ENCODE measurements at places on chromosomes 13 and 19.
A peak's percentile ranks its signal among the peaks of the same experiment; 100 is the strongest.

GRCh38 chr13:84645196-84646012, 763.1 kb upstream of the SLITRK1 start:
- no peak for DNase-seq

GRCh38 chr19:6890938-6891337, 3.6 kb downstream of the ADGRE1 start:
- peak; percentile 38 for DNase-seq

- DNase-seq = no peak
Observed at GRCh38 chr19:16104722-16105121, 7.0 kb upstream of the RAB8A start.

DNA sequence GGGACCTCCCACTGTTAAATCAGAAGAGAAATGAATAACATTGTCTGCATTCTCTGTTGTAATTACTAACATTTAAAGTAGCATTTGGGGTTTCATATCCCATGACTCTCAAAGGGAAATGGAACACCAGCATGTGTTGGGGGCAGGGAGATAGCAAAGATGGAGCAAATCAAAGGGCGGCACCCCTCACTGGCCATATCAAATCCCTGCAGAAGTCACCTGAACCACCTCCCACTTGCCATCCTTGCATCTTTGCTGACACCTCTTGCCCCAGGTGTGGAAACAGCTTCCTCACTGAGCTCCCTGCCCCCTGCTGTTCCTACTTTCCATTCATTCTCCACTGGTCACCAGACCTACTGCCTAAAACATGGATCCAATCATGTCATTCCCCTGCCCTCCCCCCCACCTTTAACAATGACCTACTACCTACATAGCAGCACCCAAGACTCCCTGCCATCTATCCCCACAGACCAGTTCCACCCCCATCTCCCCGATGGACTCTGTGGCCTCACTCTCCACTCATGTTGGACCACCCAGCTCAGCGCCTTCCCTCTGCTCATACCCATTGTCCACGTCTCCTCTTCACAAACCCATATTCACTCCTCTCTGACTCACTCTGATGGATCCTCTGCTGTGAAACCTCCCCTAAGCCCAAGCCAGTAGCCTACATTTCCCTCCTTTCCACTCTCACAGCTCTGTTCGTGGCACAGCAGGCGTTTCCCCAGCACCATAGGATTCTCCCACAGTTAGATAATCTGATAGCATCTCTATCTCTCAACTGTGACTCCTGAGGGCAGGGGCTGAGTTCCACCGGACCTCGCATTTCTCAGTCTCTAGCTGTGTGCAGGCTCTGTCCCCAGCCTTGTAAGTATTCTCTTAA, 55.9 kb downstream of the DLEU7 start:
- DNase-seq = no peak

GRCh38 chr19:54063350-54064116, at the start of gene VSTM1:
Gene VSTM1, minus strand, starts transcription at chr19:54063897. Its CDS starts 120 bp downstream, at chr19:54063777.
- no peak for DNase-seq

GRCh38 chr13:25406377-25406776, 34.6 kb downstream of the ATP8A2 start:
- no peak for DNase-seq

DNA sequence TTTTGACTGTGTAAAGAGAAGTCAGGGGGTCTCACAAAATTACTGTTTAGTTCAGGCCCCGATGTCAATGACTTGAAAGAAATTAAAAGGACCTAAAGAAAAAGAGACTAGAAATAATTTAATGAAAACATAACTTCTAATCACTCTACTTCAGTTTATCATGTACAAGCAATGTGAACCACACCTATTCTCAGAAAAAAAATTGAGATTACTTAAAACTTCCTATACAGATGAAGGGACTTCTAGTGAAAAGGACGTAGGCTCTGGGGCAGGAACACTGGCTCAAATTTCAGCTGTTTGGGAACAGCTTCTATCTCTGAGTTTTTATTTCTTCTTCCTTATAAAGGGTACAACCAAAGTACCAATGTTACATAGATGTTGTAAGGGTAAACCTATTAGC, 38.0 kb downstream of the TPT1 start:
- no peak for DNase-seq

DNA sequence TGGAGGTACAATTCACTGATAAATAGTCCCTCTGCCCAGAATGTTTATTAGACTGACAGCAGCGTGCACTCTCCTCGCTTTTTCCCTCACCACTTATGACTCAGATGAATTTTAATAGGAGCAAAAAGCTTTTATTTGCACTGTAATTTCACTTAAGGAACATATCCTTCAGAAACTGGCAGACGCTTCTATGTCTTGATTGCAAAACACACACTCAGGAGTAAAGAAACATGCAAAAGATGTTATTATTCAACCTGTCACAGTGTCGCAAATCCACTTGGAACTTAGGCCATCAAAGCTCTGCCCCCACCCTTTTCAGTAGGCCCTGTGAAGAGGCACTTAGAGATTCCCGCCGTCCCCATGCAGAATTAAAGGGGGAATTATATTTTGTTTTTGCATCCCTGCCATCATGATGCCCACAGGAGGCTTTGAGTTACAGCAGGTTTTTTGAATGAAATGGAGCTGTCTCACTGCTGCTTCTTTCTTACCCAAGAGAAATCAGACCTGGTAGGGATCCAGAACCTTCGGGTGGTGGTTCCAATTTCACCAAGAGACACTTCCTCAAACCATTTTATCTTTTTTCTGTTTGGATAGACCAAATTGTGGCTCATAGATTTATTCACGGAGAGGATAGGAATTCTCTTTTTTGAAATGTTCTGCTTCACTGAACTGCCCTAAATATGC, 74.5 kb downstream of the GGACT start:
- no peak for DNase-seq

- DNase-seq = no peak
Observed at GRCh38 chr19:58328999-58329398, 2.2 kb downstream of the ZSCAN22 start.

DNA sequence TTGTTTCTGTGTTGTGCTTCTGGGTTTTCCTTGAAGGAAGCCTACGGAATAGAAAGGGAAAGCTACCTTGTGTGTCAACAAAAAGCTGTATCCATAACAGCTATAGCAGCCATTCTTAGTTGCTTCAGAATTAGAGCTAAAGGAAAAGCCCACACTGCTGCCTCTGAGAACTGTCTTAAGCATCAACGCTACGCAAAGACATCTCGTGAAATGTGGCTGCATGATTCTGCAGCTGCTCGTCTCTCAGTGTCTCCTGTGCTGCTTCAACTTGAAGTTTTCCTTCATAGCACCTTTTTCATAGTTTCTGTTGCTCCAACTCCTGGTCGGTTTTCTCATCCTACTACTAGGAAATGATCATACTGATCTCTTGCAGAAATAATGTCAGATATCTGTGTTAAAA, 140.9 kb upstream of the MAB21L1 start:
- DNase-seq = no peak

GRCh38 chr19:27858981-27859581, 1353.9 kb downstream of the UQCRFS1 start:
- no peak for DNase-seq

- DNase-seq = no peak
Observed at GRCh38 chr13:45162821-45163220, 38.0 kb downstream of the KCTD4 start.

GRCh38 chr13:40031031-40031430, 375.6 kb downstream of the COG6 start:
- no peak for DNase-seq

DNA sequence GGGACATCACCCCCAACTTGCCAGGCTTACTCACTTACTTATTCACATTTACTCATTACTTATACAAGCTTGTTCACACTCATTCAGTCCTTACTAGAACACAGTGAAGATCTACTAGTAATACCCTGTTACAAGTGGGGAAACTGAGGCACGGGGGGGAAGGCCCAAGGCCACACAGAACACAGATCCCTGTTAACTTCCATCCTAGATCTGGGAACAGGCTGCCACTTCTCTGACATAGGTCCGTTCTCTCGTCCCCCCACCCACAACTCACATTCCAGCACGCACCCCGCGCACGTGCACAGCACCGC, 1.5 kb upstream of the NRTN start:
- no peak for DNase-seq

DNA sequence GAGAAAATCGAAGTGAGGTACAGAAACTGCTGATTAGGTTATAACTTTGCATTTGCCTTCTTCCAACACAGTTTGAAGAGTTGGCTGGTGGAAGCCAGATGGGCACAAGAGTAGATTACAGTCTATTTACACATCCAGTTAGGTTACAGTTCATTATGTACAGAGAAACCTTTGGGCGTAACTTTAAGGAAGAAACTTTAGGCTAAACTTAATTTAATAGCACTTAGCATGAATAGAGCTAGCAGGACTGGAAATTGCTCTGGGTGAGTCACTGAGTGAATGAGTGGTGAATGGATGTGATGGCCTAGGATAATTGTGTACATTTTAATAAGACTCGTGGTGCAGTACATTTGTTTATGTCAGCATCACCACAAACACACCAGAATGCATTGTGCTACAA, 62.9 kb upstream of the KLHL1 start:
- DNase-seq = no peak

- DNase-seq = no peak
Observed at GRCh38 chr13:23288995-23289394, 108.2 kb downstream of the SGCG start.
